ENCODE measurements at places on chromosomes 2 and 18.

GRCh38 chr18:75407468-75408437 is 19.8 kb downstream of the SMIM21 start:
- H3K36me3 ChIP-seq, result no peaks in the 10 kb centered on the region
- peaks cover 42% of the 10 kb centered on the region for H3K27me3 ChIP-seq
- DNase-seq, result no peak
- no peak overlapping the region for H3K4me3 ChIP-seq

- DNase-seq, result no peak
- peaks cover 4% of the 10 kb centered on the region for H3K4me1 ChIP-seq
- H3K36me3 ChIP-seq, result no peaks in the 10 kb centered on the region
Observed at GRCh38 chr2:23521060-23521459, 136.1 kb downstream of the KLHL29 start.

DNA sequence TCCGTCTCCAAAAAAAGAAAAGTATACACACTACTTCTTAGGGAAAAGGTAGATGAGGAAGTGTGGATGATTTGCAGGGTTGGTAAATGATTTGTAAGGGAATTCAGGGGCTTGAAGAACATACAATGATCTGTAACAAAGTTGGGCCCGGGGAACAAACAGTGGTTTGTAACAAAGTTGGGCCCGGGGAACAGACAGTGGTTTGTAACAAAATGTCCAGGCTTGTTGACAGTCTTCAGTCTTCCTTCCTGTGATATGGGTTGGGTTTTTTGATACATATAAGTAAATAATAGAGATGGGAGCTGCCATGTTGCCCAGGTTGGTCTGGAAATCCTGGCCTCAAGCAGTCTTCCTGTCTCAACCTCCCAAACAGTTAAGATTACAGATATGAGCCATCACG is 83.3 kb upstream of the UXS1 start:
- peaks cover 49% of the 10 kb centered on the region for H3K27me3 ChIP-seq
- H3K4me3 ChIP-seq, result no peak overlapping the region
- H3K27ac ChIP-seq, result no peak overlapping the region
- H3K4me1 ChIP-seq, result no peaks in the 10 kb centered on the region

DNA sequence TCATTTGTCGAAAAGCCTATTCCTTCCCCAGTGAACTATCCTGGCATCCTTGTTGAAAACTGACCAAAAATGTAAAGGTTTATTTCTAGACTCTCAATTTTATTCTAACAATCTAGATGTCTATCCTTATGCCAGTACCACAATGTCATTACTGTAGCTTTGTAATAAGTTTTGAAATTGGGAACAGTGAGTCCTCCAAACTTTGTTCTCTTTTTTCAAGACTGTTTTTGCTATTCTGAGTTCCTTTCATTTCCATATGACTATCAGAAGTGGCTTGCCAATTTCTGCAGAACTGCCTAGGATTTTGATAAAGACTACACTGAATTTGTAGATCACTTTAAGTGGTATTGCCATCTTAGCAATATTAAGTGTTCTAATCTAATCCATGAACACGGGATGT is 9.7 kb downstream of the STARD7 start:
- H3K27me3 ChIP-seq, result no peaks in the 10 kb centered on the region
- H3K27ac ChIP-seq, result peak overlapping the region; percentile 36
- H3K4me1 ChIP-seq, result peaks cover 60% of the 10 kb centered on the region
- DNase-seq, result no peak
- peaks cover 15% of the 10 kb centered on the region for H3K36me3 ChIP-seq

GRCh38 chr2:147829106-147829505 is 15.7 kb upstream of the ACVR2A start:
- peaks cover 9% of the 10 kb centered on the region for H3K27me3 ChIP-seq
- no peaks in the 10 kb centered on the region for H3K36me3 ChIP-seq
- no peaks in the 10 kb centered on the region for H3K4me1 ChIP-seq
- no peak overlapping the region for H3K27ac ChIP-seq
- no peak for DNase-seq

GRCh38 chr2:98172951-98173350 is 86.0 kb downstream of the VWA3B start:
- H3K36me3 ChIP-seq, result peaks cover 2% of the 10 kb centered on the region
- no peak for DNase-seq
- no peak overlapping the region for H3K27ac ChIP-seq
- no peak overlapping the region for H3K4me3 ChIP-seq

- H3K4me3 ChIP-seq, result no peak overlapping the region
- no peaks in the 10 kb centered on the region for H3K4me1 ChIP-seq
- H3K36me3 ChIP-seq, result no peaks in the 10 kb centered on the region
- no peak for DNase-seq
- H3K27me3 ChIP-seq, result peaks cover 65% of the 10 kb centered on the region
- no peak overlapping the region for H3K27ac ChIP-seq
Observed at GRCh38 chr2:332592-332991, 44.7 kb upstream of the ALKAL2 start.

DNA sequence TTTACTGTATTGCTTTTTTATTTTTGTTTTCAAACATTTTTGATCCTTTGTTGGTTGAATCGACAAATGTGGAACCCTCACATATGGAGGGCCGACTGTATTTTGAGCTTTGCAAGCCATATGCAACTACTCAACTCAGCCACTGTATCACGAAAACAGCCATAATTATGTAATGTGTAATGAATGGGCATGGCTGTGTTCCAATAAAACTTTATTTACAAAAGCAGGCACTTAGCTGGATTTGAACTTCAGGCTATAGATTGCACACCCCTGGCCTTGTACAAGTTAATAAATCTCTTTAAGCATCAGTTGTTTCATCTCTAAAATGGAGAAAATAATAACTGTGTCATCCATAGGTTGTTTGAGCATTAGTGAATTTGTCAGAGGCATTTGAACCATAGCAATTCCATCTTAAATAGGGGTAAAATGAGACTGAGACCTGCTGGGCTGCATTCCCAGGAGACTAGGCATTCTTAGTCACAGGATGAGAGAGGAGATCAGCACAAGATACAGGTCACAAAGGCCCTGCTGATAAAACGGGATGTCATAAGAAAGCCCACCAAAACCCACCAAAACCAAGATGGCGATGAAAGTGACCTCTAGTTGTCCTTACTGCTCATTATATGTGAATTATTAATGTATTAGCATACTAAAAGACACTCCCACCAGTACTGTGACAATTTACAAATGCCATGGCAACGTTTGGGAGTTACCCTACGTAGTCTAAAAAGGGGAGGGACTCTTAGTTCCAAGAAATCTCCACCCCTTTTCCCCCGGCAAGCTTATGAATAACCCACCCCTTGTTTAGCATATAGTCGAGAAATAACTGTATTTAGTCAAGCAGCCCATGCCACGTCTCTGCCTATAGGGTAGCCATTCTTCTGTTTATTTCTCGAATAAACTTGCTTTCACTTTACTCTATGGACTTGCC is 13.7 kb upstream of the LTBP1 start:
- no peak for DNase-seq
- no peak overlapping the region for H3K4me3 ChIP-seq
- H3K4me1 ChIP-seq, result no peaks in the 10 kb centered on the region
- no peaks in the 10 kb centered on the region for H3K36me3 ChIP-seq
- peaks cover 48% of the 10 kb centered on the region for H3K27me3 ChIP-seq

DNA sequence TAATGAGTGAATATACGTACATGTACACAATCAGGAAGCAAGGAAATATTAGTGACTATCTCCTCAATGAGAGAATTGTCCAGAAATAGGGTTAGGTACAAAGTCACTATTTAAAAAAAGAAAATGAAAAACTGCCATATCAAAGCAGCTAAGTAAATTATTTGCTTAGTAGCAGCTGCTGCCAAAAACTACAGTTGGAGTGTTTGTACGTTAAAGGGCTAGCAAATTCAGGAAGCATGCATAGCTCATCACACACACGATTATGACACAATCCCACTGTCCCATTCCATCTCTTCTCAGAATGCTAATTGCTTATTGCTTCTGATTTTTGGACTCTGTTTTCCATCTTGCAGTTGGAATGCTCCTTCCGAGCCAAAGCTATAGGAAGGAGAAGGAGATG is 2012.5 kb upstream of the LRRTM1 start:
- H3K4me1 ChIP-seq, result no peaks in the 10 kb centered on the region
- no peak overlapping the region for H3K27ac ChIP-seq
- no peak for DNase-seq
- no peaks in the 10 kb centered on the region for H3K36me3 ChIP-seq

DNA sequence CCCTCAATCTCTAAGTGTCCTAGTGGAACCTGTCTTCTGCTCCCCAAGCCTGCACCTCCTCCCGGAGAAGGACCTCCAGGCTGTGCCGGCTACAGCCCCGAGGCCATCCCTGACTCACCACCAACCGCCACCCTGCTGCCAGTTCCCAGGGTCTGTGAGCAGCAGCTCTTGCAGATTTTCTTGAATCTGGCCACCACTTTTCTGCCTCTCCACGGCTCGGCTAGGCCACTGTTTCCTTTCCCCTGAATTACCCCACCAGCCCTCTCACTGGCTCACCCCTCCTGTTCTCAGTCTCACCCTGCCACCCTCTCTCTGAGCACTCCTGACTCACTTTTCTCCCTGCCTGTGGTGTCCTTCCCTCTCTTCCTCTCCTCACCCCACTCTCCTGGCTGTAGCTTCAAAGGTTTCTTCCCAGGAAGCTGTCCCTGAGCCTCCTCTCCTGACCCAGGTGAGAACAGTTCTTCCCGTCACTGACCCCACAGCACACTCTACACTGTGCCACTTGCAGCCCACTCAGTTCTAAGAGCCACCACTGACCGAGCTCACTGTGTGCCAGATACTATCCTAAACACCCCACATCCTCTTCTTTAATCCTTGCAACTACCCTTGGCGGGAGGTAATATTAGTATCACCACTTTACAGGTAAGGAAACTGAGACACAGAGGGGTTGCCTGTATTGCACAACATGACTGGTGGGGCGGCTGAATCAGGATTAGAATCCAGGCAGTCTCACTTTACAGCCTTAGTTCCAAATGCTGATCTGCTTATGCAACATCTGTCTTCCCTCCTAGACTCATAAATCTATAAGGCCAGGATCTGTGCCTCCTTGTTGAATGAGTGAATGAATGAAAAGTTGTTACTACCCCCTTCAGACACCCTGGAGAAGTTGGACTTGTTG is 111.6 kb downstream of the SMAD7 start:
- peaks cover 95% of the 10 kb centered on the region for H3K4me1 ChIP-seq
- peak overlapping the region; percentile 96 for H3K27ac ChIP-seq
- H3K4me3 ChIP-seq, result peak overlapping the region; percentile 67
- H3K27me3 ChIP-seq, result no peaks in the 10 kb centered on the region
- peaks cover 19% of the 10 kb centered on the region for H3K36me3 ChIP-seq

DNA sequence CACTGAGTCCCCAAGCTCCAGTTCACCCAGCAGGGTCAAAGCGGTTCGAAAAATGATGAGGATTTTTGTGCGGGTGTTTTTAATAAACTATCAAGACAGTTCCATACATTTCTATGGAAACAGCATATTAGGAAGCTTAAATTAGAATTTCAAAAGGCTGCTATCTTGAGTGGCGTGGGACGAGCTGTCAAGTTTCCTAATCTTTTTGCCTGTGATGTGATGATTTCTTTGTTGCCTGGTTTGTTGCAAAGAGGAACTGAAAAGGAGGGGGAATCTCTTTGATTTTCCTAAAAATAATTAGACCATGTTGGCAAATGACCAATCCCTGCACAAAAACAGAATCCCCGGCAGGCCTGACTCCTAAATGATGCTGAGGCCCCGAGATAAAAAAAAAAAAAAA is 66.1 kb upstream of the ATG16L1 start:
- H3K36me3 ChIP-seq, result peaks cover 79% of the 10 kb centered on the region
- DNase-seq, result no peak
- H3K27me3 ChIP-seq, result no peaks in the 10 kb centered on the region
- H3K4me3 ChIP-seq, result no peak overlapping the region
- H3K4me1 ChIP-seq, result peaks cover 9% of the 10 kb centered on the region

GRCh38 chr2:29528891-29529520 is 392.4 kb downstream of the ALK start:
- no peaks in the 10 kb centered on the region for H3K4me1 ChIP-seq
- no peak for DNase-seq
- no peak overlapping the region for H3K27ac ChIP-seq
- peaks cover 52% of the 10 kb centered on the region for H3K27me3 ChIP-seq
- H3K4me3 ChIP-seq, result no peak overlapping the region

- no peaks in the 10 kb centered on the region for H3K27me3 ChIP-seq
- H3K27ac ChIP-seq, result no peak overlapping the region
- DNase-seq, result no peak
- H3K36me3 ChIP-seq, result peaks cover 17% of the 10 kb centered on the region
Observed at GRCh38 chr2:71419976-71420375, 33.4 kb upstream of the DYSF start.

DNA sequence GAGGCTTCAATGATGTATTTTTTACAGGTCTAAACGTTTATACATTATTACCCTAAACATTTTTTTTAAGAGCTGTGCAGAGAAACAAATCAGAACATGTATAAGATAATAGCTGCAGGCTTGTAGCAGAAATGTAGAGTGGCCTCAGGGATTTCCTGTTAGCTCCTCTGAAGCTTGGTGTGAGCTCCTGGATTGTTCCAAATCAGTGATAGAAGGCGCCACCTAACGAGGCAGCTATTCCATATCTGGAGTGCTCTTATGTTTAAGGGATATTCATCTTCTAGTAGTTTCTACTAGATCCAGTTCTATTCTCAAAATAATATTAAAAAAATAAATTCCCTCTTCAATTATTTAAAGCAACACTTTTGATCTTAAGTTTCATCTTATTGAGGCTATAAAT is 93.1 kb downstream of the LRP1B start:
- H3K27me3 ChIP-seq, result no peaks in the 10 kb centered on the region
- H3K36me3 ChIP-seq, result no peaks in the 10 kb centered on the region
- no peak overlapping the region for H3K27ac ChIP-seq
- DNase-seq, result no peak

- peaks cover 45% of the 10 kb centered on the region for H3K4me1 ChIP-seq
- peak overlapping the region; percentile 81 for H3K4me3 ChIP-seq
- no peak for DNase-seq
- H3K27me3 ChIP-seq, result no peaks in the 10 kb centered on the region
- H3K27ac ChIP-seq, result peak overlapping the region; percentile 90
Observed at GRCh38 chr2:241882091-241882625, 12.6 kb downstream of the RTP5 start.

DNA sequence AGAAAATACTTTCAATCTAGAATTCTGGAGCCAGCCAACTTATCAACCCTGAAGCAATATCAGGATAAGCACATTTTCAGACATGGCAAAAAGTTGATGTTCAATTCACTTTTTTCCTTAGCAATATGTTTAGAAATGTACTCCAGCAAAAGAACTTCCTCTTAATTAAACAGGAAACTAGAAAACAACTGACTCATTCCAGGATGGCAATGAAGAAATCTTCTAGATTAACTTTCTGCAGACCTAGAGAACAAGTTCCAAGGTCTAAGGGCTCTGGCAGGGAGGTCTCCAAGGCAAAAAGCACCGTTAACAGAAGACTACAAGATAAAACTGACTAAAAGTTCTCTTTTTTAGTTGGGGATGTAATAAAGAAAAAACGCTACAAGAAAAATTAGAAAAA is 69.2 kb upstream of the VWC2L start:
- H3K4me1 ChIP-seq, result no peaks in the 10 kb centered on the region

GRCh38 chr2:111898703-111899514 is 502 bp downstream of the MERTK start:
- no peaks in the 10 kb centered on the region for H3K4me1 ChIP-seq
- H3K27me3 ChIP-seq, result peaks cover 29% of the 10 kb centered on the region
- peak overlapping the region; percentile 71 for H3K4me3 ChIP-seq
- no peaks in the 10 kb centered on the region for H3K36me3 ChIP-seq
